Foreskin fibroblast (primary cell): ENCODE measurements at places on chromosomes 2 and 18.

DNA sequence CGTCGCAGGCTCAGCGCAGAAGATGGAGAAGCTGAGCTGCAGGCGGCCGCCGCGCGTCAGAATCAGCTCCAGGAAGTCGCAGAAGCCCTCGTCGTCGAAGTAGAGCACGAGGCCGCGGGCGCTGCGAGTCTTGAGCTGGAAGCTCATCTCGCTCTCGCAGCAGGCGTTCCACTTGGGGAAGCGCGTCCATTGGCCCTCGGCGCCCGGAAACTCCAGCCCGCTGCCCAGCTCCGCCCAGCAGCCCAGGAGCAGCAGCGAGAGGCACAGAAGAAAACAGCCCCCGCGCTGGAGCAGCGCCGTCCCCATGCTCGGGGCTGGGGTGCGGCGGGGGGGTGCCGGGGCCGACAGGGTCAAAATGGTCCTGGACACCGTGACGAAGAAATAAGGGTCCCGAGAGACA lies 4.0 kb downstream of the NRXN1 start:
- no peak for DNase-seq

DNA sequence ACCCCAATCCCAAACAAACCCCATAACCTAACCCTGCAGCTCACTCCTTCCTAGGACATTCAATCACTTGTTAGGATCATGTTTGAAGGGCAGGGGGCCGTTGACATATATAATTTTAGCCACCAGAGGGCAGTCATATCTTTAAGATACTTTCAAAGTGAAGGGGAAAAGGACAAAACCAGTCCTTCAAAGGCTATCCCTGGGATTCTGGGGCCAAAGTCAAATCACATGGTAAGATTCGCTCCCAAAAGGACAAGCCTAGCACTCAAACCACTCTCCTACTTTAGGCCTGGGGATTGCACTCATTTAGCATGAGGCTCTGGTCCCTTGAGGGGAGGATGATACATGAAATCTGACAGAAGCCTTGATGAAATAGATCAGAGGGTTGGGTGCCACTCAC lies 44.6 kb downstream of the HAUS1 start:
- DNase-seq, result peak; percentile 78

GRCh38 chr2:152400607-152401214 lies 65.7 kb downstream of the FMNL2 start:
- DNase-seq, result no peak

DNA sequence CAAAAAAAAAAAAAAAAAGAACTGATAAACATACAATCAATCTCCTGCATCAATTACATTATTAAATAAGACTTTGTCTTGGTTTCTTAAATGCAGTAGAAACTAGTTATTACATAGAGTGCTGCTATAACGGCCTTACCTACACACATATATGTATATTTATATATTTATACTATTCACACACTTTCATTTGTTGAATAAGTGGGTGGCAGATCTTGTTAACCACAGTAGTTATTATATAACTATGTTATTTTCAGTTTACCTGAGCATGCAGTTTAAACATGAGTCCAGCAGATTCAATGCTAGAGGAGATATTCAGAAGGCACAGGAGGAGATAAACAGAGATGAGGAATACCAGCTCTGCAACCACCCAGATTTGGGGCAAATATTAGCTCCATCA lies 81.5 kb upstream of the CD226 start:
- DNase-seq, result no peak

DNA sequence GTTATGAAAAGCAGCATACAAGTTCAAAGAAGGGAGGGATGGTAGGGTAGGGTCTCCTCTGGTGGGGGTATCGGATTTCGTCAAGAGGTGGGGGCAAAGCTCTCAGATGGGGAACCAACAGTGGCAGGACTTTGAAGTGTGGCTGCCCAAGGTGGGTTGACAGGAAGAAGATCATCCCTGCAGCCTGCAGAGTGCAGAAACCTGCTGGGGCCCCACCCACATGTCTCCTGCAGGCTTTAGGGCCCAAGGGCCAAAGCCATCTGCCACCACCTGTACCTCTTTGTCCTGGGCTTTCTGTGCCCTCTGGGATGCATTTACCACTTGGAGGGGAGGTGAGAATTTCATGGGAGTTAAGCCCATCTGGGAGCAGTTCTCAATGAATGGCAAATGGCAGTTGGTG lies 42.7 kb downstream of the KCNF1 start:
- no peak for DNase-seq

GRCh38 chr2:95348609-95349567 lies 51.7 kb downstream of the KCNIP3 start:
- peak; percentile 89 for DNase-seq

DNA sequence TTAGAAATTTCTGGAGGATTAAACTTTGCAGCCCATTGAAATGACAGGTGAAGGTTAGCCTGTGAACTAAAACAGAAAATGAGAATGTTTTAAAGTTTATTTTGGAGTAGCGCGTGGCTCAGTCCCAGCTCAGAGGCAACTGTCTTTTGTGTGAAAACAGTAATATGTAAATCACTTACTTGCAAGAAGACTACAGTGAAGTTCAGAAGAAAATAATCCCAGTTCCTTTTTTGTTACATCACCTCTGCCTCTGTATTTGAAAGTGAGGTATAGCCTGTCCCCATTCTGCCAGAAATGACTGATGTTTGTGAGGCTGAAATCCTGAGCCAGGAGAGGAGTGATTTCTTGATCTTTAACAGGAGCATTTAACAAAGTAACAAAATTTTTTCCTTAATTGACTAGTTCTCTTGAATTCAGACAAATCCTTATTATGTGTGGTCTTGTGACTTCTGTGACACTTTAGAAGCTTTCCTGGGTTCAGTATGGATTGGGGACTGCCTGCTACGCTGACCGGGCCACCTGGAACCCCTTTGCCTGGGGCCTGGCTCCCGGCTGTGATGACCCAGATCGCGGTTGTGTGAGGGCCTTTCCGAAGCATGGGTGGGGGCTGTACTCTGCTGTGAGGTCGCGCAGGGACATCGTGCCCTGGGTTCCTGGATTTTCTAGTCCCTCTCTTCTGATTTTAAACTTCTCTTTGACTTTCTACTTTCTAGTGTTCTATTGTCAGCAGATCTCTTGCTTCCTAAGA lies 24.3 kb downstream of the TRAPPC12 start:
- DNase-seq, result no peak

- no peak for DNase-seq
These were observed 76.7 kb upstream of the PKDCC start for GRCh38 chr2:41970988-41971660.
